Renal cortex interstitium (tissue), 15 donors: ENCODE measurements at places on chromosomes 5 and 9.

DNA sequence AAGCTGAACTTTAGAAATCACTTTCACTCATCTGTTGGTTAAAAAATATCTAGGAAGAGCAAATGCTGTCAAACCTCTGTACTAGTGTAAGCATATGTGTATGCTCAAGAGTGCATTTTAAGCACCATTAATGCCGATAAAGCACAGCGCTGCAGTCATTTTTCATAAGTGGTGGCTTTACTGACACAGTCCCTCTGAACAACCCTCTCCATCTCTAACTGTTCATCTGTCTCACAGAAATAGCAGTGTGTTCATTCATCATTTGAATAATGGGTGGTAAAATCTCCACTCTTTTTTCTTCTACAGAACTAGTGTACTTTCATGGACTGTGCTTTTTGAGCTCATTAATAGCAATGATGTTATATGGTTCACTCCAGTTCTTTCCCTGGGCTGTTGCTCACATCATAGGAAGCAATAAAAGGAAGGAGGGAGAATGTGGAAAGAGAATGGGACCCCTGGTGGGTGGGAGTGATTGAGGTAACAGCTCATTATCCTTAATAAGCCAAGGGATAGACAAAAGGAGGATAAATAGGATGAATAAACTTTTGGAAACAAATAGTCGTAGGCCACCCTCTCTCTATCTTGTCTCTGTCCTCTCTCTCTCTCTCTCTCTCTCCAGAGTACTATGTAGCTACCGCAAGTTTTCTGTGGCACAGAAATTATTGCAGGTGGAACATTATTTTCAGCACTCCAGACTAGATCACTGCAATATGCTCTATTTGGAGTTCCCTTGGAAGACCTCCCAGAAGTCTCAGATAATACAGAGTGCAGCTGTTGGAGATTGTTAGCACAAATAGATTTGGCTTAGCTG lies 117.9 kb upstream of the PRDM9 start:
- peak; percentile 7 for DNase-seq

- no peak for DNase-seq
Measured at GRCh38 chr9:128382261-128382660, 11.1 kb downstream of the URM1 start.

DNA sequence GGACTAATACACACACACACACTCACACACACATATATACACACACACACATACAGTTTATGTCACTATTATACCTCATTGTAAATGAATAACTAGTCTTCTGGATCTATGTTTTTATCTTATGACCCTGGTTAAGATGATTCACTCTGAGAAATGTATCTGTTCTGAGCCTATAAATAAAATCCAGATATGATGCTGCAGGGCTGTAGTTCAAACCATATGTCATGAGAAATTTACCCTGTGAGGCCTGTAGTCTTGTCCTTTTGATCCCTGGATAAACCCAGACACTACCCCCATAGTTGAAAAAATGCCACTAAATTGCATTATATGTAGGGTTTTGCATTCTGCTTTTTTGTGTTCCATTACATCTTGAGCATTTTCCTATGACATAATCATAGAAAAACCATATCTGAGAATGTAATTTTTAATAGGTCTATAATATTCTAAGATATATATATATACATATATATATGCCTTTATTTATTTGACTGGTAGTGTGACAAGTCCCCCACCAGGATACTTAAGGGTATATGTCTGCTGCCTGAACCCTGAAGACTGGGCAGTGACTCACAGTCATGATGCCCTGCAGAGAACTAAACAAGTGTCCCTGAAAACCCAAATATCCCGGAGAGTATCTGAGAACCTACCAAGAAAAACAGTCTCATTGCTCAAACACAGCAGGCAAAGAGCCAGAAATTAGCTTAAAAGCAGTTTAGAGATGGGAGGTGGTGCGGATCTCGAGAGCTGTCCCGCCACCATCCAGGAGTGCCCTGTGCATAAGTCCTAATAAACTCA lies 18.4 kb upstream of the ALDOB start:
- DNase-seq, result no peak

GRCh38 chr5:77630114-77630680 lies 8.3 kb downstream of the OTP start:
- DNase-seq, result no peak

GRCh38 chr9:114899461-114899860 lies 30.9 kb downstream of the TNFSF8 start:
- DNase-seq, result no peak

GRCh38 chr5:31445041-31445600 lies 86.8 kb downstream of the DROSHA start:
- no peak for DNase-seq

- DNase-seq, result no peak
Measured at GRCh38 chr5:88875341-88876234, 7.4 kb downstream of the MEF2C start.

DNA sequence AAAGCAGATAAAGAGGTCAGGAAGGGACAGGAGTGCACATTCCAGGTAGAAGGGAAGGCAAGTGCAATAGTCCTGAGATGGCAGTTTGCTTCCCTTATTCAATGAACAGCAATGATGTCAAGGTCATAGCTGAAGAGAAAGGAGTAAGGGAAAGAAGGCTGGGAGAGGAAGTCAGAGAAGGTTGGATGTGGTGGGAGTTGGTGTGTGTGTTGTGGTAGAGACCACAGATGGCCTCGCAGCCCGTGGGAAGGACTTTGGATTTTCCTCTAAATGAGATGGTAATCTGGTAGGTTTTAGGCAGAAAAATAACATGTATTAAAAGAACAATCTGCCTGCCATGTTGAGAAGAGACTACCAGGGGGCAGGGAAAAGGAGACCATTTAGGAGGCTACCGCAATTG lies 25.1 kb upstream of the LPAR1 start:
- DNase-seq, result no peak

DNA sequence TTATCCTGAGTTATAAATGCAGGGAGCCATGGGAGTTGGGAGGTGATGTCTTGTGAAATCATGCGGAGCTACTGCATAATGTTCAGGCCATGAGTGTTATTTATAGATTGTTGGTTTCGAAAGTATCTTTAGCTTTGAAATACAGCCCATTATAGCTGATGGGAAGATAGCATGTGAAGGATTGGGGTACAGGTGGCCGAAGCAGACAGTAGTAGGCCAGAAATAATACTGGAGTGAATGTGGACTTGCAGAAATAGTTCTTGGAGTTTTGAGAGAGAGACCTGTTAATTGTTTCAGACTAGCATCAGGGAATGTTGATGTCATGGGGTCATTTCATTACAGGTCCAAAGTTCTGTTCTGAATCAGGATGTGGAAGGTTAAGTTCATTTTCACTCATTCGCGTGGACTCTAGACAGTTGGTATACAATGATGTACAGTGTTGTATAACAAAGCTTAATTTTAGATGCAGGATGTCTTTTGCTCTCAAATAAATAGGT lies 3.8 kb downstream of the ATP6V1G1 start:
- DNase-seq, result no peak

DNA sequence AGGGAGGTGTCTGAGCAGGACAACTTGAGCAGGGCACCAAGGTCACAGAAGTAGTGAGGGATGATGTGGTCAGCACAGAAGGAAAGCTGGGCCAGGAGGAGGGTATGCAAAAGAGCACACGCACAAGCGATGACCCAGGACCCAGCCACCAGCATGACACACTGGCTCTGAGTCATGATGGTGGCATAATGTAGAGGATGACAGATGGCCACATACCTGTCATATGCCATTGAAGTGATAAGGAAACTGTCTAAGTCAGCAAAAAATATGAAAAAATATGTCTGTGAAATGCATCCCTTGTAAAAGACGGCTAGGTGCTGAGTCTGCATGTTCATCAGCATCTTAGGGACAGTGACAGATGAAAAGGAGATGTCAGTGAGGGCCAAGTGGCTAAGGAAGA lies 380 bp downstream of the OR1J1 start:
- no peak for DNase-seq

DNA sequence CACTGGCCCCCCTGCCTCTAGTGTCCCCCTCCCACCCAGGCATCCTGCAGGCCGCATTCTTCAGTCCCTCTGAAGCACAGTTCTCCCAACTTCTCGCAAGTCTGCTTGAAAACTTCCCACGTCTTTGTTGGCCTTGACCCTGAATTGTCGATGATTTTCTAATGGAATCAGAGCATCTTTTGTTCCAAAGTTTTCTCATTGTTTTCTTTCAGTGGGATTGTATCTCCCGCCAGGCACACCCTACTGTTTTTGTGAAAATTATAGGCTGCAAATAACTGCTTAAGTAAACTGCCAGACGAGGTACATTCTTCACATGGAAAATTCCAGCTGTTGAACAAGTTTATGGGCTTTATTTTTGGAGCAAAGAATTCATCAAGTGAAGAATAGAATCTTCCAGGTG lies 122.6 kb upstream of the SLC25A48 start:
- DNase-seq, result no peak

DNA sequence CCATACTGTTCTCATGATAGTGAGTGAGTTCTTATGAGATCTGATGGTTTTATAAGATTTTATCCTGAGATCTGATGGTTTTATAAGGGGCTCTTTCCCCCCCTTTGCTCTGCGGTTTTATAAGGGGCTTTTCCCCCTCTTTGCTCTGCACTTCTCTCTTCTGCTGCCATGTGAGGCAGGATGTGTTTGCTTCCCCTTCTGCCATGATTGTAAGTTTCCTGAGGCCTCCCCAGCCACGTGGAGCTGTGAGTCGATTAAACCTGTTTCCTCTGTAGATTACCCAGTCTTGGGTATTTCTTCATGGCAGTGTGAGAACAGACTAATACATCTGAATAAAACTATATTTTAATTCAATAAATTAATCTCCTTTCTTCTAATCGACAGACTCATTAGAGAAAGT lies 64.9 kb upstream of the ZSWIM6 start:
- DNase-seq, result no peak

GRCh38 chr5:67081261-67081660 lies 115.3 kb downstream of the CD180 start:
- DNase-seq, result no peak

- DNase-seq, result no peak
Measured at GRCh38 chr9:99851500-99851822, 29.8 kb downstream of the NR4A3 start.

GRCh38 chr9:89742660-89743059 lies 137.8 kb downstream of the GADD45G start:
- DNase-seq, result no peak

- no peak for DNase-seq
Measured at GRCh38 chr9:115126404-115126803, 8.4 kb upstream of the TNC start.

- no peak for DNase-seq
Measured at GRCh38 chr5:72539038-72539437, 31.8 kb upstream of the ZNF366 start.

DNA sequence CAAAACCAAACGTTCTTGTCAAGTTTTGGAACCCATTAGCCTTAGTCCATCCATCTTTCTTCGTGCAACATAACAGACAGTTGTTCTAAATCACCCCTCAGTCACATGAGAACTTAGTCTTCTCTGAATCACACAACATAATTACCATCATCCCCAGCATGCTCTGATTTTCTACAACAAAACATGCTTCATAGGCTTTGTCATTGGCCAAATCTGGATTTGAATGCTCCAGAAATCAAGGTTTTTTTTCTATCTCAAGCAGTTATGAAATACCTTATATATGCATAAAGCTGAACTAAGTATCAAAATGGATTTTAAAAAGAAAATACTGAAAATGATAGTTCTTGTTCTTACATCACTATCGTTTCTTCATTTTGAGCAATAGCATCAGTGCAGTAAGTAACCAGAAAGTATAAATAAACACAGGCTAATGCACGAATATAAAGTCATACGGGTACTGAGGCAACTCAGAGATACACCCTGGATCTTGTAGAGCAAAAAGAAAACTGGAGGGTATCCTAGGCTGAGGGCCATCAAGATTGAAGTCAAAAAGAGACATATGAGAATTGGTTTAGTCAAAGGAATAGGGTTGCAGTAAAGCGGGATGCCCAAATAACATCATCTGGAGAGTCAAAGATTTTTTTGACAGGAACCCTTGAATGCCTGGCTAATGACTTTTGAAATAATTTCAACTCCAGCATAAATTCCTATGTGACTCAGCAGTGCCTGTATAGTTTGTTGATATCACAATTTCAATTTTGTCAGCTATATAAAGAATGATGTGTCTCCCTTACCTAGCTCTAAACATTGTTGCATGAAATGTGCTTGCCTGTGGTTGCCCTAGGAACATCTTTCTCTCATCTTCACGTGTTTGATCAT lies 164.7 kb downstream of the ADAMTSL1 start:
- no peak for DNase-seq

DNA sequence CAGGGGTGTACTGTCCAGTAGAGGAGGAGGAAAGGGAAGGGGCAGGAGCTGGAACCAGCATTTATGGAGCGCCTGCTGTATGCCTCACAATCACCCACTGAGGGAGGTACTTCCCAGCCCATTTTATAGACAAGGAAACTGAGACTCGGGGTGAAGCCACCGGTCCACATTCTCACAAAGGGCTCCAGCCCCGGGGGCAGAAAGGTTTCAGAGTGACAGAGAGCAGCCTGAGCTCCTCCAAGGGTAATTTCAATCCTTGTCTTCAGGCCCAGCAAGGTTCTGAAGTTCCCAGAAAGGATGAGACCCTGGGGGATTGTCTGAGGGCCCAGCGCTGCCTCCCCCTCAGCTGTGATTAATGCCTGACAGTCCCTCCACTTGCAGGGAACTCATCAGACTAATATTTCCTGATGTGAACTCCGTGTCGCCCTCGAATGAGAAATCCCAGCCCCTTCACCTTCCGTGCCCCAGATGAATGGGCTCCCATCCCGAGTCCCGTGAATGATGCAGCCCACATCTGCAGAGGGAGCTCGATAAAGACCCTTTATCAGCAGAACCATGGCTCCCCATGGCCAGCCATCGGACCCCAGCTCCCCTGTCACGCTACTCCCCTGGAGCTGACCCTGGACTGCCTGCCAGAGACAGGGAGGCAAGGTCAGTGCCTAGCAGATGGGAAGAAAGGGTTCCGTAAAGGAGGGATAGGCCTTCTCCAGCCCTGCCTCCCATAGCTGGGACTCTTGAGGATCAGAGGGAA lies 32.1 kb upstream of the MVB12B start:
- no peak for DNase-seq

DNA sequence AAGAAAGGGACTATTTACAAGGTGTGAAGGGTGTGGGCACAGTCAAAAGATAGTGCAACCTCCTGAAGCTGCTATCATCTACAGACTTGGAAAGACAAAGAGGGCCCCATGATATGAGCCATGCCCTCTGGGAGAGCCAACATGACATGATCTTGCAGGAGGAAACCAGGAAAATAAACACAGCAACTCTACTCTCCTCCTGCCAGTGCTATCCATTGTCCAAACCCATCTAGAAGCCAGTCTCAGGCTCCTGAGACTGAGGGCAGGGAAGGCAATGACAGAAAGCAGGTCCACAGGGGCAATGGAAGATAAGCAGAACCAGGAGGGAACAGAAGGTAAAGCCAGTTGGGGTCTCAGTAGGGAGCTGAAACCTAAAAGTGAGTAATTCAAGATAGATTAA lies 37.1 kb downstream of the PLPP1 start:
- DNase-seq, result no peak

- no peak for DNase-seq
Measured at GRCh38 chr5:77418601-77419581, 73.2 kb downstream of the WDR41 start.
